Activated naive CD8-positive, alpha-beta T cell treated with anti-CD3 and anti-CD28 coated beads, Interleukin-2, amount 10 ng/mL, durations not matched to agents 7 days and 5 days (primary cell): ENCODE measurements at places on chromosomes 1 and 21.

DNA sequence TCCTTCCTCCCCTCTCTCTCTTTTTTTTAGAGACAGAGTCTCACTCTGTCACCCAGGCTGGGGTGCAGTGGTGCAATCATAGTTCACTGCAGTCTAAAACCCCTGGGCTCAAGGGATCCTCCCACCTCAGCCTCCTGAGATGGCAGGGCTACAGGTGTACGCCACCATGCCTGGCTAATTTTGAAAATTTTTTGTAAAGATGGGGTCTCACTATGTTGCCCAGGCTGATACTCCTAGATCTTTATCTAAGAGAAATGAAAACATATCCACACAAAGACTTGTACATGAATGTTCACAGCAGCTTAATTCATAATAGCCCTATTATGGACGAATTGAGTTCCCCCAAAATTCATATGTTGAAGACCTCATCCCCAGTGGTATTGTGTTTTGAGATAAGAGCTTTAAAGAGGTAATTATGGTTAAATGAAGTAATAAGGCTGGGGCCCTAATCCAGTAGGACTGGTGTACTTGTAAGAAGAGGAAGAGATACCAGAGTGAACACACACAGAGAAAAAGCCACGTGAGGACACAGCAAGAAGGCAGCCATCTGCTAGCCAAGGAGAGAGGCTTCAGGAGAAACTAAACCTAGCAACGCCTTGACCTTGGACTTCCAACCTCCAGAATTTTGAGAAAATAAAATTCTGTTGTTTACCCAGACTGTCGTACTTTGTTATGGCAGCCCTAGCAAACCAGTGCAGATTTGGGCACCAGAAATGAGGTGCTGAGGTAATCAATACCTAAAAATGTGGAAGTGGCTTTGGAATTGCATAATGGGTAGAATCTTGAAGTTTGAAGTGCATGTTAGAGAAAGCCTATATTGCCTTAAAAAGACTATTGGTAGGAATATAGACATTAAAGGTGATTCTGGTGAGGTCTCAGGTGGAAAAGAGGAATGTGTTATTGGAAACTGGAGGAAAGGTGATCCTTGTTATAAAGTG, 13.2 kb downstream of the IFNLR1 start:
- no peak for DNase-seq

- no peak for DNase-seq
Measured at GRCh38 chr1:115837341-115837739, 3.6 kb downstream of the NHLH2 start.

DNA sequence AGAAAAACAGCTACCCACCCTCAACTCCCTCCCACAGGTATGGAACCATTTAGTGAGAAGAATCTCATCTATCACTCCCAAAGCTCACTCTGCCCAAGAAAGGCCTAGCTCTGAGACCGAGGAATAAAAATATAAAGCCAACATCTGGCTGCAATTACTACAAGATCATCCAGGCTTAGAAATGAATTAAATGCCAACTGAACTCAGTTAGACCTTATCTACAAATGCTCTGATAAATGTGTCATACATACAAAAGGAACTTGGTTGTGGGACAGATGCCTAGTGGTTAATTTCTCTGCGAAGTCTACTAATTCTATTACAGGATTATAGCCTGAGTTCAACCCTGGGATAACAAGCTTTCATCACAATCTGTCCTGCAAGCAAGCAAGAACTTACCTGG, 6.7 kb downstream of the ADIPOR1 start:
- no peak for DNase-seq

DNA sequence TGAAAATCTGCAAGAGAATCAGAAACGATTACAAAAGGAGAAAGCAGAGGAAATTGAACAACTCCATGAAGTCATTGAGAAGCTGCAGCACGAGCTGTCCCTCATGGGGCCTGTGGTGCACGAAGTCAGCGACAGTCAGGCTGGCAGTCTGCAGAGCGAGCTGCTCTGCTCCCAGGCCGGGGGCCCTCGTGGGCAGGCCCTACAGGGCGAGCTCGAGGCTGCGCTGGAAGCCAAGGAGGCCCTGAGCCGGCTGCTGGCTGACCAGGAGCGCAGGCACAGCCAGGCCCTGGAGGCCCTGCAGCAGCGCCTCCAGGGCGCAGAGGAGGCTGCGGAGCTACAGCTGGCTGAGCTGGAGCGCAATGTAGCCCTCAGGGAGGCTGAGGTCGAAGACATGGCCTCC, 47.5 kb upstream of the DIP2A start:
- DNase-seq: no peak

DNA sequence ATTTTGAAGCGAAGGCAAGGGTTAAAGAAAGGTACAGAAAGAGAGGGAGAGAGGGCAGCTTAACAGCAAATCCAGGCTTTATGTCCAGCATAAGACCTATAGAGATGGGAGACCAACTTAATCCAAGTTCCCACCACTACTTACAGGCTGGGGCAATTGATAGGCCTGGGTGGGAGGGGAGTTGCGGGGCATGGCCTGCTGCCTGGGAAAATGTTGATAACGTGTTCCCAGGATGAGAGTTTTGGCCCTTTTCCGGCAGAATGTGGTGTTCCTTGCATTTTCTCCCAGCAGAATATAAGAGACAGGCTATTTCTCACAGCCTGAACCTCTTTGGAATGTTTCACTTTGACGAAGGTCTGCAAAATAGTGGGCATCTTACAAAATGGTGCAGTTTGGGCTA, 34.9 kb upstream of the PLA2G5 start:
- DNase-seq: no peak

GRCh38 chr1:62439652-62440371, 3.0 kb downstream of the USP1 start:
- DNase-seq: no peak

GRCh38 chr1:224565611-224566406, 50.3 kb upstream of the CNIH3 start:
- no peak for DNase-seq

GRCh38 chr21:34619841-34620665, 5.1 kb upstream of the RCAN1 start:
- no peak for DNase-seq

GRCh38 chr1:107246775-107247345, 106.0 kb downstream of the NTNG1 start:
- DNase-seq: no peak

GRCh38 chr1:110070671-110071242, at the start of gene ALX3:
Gene ALX3, minus strand, starts transcription at chr1:110070672. Its CDS starts 60 bp downstream, at chr1:110070612.
- no peak for DNase-seq

- DNase-seq: no peak
Measured at GRCh38 chr1:43308635-43309404, 8.0 kb downstream of the TIE1 start.

GRCh38 chr1:244242446-244242845, 191.4 kb downstream of the ZBTB18 start:
- no peak for DNase-seq

DNA sequence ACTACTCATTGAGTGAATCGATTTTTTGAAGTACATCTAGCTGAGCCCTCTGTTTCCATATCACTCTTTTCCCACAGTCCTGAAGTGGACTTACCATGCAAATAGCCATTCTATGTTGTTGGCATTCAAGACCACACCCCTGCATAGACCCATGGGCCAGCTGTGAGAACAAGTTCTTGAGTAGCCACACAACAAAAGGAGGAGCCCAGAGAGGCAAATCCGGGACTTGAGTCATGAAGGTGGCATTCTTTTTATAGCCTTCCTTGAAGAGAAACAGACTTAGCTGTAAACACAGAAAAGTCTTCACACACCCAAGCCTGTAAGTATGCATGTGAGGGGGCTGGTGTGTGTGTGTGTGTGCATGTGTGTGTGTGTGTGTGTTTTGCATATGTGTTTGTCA, 13.8 kb upstream of the SPRR5 start:
- no peak for DNase-seq

GRCh38 chr1:232273011-232273410, 356.9 kb downstream of the SIPA1L2 start:
- no peak for DNase-seq
